ENCODE measurements at places on chromosomes 6 and 20. TPM values are rescaled to one million over a fixed set of nuclear protein-coding genes. Genes with fewer than 3 reads are reported as not detected.

The ZHX3 gene
- total RNA-seq = 13.2 TPM

The STMND1 gene
- total RNA-seq = not detected

The AURKA gene
- total RNA-seq = 43.6 TPM

The POU3F2 gene
- total RNA-seq = not detected

The C2 gene
- not detected for total RNA-seq

The MOCS1 gene
- 9.2 TPM for total RNA-seq

The RBM38 gene
- total RNA-seq = 25.8 TPM

The GUCA1A gene
- not detected for total RNA-seq

The MCHR2 gene
- not detected for total RNA-seq

The HSPA1L gene
- total RNA-seq = 0.98 TPM

The DEF6 gene
- total RNA-seq = 0.98 TPM

The PRDM13 gene
- not detected for total RNA-seq

The SYNDIG1 gene
- not detected for total RNA-seq

The ATP5F1E gene
- 19.9 TPM for total RNA-seq

The ZNF391 gene
- total RNA-seq = 1.6 TPM

The BIRC7 gene
- not detected for total RNA-seq

The CST7 gene
- total RNA-seq = not detected

The RSPH4A gene
- 0.19 TPM for total RNA-seq

The BNIP5 gene
- not detected for total RNA-seq

The CD93 gene
- 215 TPM for total RNA-seq

The STXBP5 gene
- 27.4 TPM for total RNA-seq

The ZKSCAN3 gene
- 3.6 TPM for total RNA-seq

The MROH8 gene
- total RNA-seq = 0.98 TPM

The ZNF831 gene
- not detected for total RNA-seq

The MOG gene
- total RNA-seq = not detected

The MYLK2 gene
- 8.5 TPM for total RNA-seq

The PDRG1 gene
- total RNA-seq = 3.9 TPM

The RALGAPB gene
- 44.7 TPM for total RNA-seq

The HCRTR2 gene
- total RNA-seq = not detected

All from vein endothelial cell (primary cell).